ENCODE measurements at places on chromosomes 16 and 17.

DNA sequence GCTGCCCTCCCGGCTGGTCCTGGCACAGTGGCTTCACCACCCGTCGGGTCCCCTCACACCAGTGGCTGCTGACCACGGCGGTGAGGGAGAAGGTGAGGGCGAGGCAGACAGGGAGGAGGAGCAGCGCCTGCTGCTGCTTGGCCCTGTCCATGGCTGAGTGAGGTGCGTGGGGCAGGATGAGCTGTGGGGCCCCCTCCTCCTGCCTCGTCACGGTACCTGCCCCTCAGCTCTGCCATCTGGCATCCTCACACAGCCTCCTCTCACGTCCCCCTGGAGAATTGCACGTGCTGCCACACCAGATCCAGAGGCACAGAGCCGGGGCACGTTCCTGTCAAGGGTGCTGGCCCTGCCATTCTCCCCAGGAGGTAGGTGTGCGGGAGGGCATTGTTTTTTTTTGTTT is at the start of gene GSG1L2:
GSG1L2 (minus strand) TSS at position 159 of the 400 bp plus-strand sequence; CDS start at position 151, 8 bp downstream.
- no peak for DNase-seq

DNA sequence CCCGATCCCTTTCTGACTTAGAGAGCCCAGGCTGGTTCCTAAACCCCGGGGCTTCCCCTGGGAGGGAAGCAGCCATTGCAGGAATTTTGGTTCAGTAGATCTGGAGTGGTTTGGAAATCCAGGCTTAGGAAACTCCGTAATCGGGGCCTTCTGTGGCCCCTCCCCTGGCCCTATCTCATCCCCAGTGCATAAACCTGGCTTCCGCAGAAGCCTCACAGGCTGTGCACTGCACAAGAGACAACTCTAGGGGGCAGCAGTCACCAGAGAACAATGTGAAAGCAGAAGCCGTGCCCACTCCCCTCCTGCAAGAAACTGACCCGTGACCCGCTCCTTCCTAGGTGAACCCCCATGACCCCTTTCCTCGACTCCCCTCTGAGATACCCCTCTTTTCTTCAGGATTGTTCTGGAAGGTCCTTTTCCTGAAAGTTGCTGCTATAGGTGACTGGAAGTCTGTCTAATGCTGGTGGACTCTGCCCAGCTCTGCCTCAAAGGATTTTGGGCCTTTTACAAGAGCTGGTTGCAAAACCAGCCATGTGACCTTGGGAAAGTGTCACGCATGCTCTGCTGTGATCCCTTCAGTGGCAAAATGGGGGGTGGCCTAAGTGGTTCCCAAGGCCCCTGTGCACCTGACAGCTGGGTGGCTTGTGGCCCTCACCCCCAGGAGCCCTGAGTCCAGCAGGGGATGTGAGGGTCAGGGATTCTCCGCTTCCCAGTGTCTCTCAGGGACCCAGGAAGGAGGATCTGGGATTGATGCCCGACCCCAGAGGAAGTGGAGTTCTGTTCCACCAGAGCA is 14.4 kb downstream of the GUCY2D start:
- DNase-seq, result peak; percentile 50

GRCh38 chr17:45581860-45582259 is 91.3 kb upstream of the PLEKHM1 start:
- DNase-seq, result no peak

DNA sequence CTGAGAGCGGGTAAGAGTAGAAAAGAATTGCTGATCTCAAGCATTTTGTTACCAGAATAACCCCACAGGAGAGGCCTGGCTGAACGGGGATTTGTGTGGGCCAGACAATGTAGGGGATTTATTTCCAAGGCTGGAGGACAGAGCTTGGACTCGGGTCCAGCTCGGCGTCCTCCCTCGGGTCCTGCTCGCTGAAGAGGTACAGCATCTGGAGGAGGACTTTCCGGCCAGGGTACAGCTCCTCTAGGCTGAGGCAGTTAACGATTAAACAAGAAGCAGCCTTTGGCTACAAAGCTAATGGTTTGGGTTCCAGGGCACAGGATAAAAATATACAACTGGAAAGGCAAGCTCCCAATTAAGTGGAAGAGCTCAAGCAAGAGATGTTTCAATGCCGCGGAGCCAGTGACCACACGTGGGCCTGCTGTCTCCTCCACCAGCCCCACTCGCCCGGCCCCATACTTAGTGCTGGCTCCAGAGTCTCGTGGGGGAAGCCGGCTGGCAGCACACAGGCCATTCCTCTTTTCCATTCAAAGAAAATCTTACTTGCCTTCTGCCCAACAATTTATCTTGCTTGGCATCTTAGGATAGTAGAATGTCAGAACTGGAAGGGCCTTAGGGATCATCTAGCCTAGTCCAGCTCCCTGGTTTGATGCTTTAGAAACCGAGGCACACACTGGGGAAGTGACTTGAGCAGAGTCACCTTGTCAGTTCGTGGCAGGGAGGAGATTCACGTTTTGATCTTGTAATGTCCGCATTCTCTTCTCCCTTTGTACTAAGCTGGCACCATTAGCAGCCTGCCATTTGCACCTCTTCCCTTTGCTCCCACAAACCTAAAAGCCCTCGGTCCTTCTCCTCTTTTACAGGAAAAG is 85.9 kb upstream of the TBX2 start:
- DNase-seq, result no peak

DNA sequence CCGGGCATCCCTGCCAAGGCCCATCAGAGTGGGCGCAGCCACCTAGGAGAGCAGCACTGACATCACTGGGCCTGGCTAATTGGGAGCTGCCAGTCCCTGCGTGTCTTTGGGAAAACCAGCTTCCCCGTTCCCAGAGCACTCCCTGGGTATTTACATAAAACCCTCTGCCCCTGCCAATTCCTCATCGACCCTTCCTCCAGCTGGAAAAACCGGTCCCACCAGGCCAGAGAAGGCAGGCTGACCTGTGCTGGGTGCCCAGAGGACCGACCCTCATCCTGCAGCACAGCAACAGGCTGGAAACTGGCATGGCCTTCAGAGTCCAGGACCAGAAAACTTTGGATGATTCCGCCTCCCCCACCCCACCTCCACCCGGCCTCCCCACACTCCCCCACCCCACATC is 8.2 kb upstream of the FOXN1 start:
- DNase-seq, result no peak

DNA sequence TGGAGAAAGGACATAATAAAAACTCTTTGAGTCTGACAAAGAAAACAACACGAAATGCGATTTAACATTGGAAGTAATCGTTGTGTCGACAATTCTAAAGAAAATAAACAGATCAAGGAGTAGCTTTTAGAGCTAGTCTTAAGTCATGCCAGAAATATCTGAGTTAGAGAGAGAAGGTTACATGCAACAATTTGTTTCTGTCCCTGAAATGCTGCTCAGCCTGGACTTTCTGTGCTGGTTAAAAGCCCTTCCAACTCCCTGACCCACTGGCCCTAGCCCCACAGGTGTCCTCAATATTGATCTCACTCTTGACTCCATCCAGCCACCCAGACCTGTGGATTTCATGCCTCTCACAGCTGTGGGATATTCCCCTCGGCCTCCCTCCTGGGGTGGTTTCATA is 33.2 kb upstream of the TEX2 start:
- no peak for DNase-seq

- no peak for DNase-seq
These were observed 61.6 kb downstream of the SOX9 start for GRCh38 chr17:72182371-72182873.

- no peak for DNase-seq
These were observed 56.9 kb downstream of the MSI2 start for GRCh38 chr17:57313097-57313835.

DNA sequence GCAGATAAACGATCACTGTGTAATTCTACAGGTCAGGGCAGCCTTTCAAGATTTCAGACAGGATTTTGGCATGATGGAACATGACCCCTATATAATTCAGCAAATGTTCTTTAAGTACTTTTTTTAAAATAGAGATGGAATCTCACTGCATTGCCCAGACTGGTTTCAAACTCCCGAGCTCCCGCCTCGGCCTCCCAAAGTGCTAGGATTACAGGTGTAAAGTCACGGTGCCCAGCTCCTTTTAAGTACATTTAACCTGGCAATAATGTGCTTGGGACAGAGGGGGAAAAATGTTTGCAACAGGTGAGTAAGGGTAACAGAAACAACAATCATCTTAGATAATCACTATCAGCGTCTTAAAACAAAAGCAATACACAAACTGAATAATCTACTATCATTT is 66.5 kb upstream of the PSMD7 start:
- no peak for DNase-seq

DNA sequence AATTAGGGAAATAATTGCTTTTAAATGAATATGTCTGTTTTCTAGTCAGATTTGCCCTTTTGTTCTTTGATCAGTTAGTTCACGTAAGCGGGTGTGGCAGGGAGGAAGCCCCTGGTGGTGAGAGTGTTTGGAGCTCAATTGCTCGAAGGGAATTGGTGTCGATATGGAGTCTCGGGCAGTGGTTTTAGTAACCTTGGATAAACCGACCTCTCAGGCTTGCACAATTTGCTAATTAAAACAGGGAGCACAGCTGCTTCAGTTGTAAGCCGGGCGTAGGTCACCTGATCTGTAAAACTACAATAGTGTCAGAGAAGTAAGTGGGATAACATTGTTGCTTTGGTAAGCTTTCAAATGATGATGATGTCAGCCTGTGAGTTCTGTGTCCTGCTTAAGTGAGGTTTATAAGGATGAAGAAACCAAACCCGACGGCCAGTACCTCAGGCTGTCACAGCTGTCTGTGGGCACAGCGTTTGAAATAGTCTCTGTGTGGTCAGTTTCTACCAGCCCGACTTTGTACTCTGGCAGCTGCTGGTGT is 2.9 kb downstream of the ZNF750 start:
- no peak for DNase-seq

DNA sequence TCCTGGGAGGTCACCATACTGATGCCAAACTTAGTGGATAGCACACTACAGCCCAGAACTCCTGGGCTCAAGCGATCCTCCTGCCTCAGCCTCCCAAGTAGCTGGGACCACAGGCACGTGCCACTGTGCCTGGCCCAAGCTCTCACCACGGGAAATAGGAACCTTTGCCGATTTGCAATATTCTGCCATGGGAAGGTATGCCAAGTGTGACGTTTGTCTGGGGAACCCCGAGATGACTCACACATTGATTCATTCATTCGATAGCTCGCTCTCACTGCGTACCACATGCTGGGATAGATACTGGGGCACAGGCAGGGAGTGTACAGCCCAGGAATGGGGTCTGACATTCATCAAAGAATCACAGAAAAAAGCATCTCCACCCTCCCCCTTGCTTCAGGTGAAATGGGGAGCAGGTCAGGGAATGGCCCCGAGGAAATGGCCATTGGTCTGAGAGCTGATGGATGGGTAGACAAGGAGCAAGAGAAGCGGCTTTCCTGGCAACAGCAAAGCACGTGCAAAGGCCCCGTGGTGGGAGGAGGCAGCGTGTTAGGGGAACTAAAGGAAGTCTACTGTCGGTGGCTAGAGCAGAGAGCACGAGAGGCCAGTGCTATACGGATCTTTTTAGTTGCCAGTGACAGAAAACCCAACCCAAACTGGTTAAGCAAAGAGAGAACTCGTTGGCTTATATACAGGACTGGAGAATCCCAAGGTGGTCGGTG is 44.1 kb downstream of the DNAH17 start:
- DNase-seq, result no peak

- no peak for DNase-seq
These were observed 800 bp downstream of the COX4I1 start for GRCh38 chr16:85800321-85800669.

GRCh38 chr17:10087355-10087754 is 111.1 kb downstream of the GAS7 start:
- DNase-seq, result no peak

DNA sequence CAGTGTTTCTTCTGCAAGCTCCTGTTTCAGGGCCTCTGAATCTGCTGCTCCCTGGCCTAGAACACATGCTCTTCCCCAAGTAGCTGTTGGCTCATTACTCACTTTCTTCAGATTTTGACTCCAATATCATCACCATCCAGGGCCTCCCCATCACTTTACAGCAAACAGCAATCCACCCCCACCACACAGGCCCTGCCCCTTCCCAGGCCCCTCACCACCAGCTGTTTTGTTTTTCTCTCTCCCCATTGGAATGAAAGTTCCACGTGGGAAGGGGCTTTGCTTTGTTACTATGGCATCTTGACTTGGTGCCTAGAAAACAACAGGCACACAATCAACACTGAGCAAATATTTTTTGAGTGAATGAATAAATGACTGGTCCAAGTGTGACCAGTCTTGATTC is 4.0 kb downstream of the TMEM170A start:
- DNase-seq, result no peak

GRCh38 chr17:66507103-66507923 is 204.9 kb downstream of the PRKCA start:
- DNase-seq, result no peak

GRCh38 chr17:62154909-62155308 is 89.8 kb upstream of the MED13 start:
- DNase-seq, result no peak

DNA sequence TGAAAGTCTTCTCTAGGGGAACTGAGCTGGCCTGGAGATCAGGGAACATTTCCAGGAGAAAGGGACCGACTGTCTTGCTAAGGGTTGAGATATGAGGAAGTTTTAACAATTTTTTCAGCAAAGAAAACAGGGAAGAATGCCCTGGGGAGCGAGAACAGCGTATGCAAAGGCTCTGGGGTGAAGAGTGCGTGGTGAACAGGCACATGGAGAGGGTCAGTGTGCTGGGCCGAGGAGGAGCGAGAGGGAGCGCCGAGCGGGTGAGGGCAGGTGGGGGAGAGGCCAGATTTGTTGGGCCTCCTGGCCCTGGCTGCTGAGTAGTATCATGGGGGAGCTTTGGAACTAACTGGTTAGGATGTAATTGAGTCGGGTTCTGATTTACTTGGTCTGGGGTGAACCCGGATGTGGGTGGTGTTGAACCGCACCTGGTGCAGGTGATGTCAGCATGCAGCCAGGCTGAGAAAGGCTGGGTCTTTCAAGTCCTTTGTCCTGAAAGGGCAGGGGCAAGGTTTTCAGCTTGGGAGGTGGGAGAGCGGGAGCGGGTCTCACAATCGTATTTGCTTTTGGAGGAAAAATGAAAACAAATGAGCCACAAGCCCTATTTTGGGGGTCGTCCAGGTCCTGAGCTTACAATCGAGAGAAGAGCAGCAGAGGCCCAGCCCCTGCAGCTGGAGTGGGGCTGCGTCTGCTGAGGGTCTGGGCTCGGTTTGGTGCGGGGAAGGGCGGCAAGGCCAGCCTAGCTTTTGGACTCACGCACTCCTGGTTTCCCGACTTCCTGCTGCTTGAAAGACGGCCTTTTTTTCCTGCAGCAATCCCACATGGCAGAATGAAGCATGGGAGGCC is 11.1 kb upstream of the WFDC1 start:
- DNase-seq, result no peak

DNA sequence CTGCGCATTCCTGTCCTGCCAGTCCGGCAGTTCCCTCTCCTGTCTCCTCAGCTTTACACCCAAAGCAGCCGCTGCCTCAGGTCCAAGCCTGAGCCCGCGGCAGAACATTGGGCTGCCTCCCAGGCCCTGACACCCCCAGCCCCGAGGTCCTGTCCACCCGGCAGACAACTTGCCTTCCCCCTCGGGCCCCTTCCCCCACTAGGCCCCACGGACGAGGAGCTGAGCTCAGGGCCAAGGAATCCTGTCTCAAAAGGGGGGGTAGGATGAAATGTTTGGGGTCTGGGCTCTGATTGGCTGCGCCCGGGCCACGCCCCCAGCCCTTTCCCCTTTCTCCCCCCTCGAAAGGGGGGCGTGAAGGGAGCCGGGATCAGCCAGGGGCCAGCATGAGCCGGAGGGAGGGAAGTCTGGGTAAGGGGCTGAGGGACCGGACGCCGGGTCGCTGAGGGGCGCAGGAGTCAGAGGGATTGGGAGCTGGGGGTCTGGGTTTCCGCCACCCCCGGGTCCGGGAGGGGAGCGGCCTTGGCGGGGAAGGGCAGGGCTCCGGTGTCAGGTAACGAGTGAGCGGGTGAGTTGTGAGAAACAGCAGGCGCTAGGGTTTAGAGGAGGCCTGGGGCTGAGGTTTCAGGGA is at the start of gene CTF1:
CTF1 (plus strand) TSS at position 354 of the 628 bp plus-strand sequence; CDS start at position 384, 30 bp downstream.
- DNase-seq, result no peak

- no peak for DNase-seq
These were observed 162.4 kb downstream of the HS3ST4 start for GRCh38 chr16:25854141-25854540.

GRCh38 chr17:57120814-57121213 is 35.8 kb downstream of the AKAP1 start:
- DNase-seq, result no peak

Measured in NAMALWA (cell line).